Calu3 (cell line): ENCODE measurements at places on chromosomes 4 and X.

GRCh38 chr4:20735931-20736330, 35.7 kb downstream of the PACRGL start:
- DNase-seq = no peak

DNA sequence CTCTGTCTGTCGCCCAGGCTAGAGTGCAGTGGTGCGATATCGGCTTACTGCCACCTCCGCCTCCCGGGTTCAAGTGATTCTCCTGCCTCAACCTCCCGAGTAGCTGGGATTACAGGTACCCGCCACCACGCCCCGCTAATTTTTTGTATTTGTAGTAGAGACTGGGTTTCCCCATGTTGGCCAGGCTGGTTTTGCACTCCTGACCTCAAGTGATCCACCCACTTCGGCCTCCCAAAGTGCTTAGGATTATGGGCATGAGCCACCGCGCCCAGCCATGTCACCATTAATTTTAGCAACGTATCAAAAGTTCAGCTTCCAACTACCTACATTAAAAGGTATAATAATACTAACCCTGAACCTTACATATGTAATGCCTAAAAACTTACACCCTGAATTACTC, 940 bp upstream of the UTP3 start:
- DNase-seq = no peak

- no peak for DNase-seq
Observed at GRCh38 chrX:13215729-13216128, 104.1 kb downstream of the ATXN3L start.

- no peak for DNase-seq
Observed at GRCh38 chr4:74123065-74123728, 24.2 kb upstream of the CXCL2 start.

DNA sequence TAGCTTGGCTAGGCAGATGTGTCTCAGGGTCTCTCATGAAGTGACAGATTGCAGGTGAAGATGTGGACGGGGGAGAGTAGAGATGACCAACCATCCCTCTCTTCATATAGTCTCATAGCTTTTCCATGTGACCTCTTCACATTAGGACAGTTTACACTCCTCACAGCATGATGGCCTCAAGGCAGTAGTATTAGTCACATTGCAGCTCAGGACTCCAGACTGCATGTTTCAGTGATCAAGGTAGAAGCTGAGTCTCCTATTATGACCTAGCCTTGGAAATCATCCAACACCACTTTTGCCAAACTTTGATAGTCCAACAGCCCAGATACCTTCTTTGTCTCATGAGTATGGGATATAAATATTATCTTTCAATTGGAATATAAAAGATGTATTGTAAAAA, 147.7 kb downstream of the GASK1B start:
- no peak for DNase-seq
